ENCODE measurements at places on chromosomes 7 and 10.

DNA sequence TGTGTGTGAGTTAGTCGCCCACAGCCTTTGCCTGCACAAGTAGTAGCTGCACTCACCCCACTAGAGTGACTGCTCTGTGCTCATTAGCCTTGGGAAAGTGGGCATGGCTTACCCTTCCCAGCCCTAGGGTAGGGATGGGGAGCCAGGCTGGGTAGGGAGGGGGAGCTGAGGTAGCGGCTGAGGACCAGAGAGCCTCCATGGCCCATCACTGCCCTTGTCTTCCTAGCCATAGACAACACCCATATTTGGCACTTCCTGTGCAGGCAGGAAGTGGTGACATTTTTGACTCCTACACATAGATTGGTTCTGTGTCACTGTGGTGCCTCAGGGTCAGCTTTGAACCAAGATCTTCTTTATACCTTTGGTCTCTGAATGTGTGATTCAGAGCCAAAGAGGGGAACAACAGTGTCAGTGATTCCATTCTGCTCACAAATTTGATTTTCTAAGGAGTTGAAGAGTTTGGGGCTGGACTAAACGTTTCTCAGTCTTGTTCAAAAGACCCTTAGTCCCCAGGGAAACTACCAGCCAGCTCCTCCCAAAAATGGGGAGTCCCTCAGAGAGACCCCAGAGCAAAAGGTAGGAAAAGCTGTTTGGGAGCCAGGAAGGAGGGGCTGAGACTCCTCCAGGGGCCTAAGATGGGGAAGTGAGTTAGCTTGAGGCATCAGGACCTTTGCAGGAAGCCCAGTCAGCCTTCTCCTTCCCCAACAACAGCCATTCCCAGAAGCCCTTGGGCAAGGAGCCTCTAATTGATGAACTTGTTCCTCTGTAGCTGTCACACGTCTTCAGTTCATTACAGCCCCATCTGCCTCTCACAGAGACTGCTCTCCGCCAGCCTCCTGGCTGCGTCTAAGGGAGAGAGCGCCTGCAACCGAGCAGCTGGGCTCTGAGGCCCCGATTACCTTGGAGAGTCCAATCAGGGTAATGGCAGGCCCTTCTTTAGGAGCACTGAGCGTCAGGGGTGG, 135.0 kb downstream of the CDH23 start:
- DNase-seq, result no peak

- DNase-seq, result no peak
These were observed 61.1 kb downstream of the GRID1 start for GRCh38 chr10:86305521-86305920.

DNA sequence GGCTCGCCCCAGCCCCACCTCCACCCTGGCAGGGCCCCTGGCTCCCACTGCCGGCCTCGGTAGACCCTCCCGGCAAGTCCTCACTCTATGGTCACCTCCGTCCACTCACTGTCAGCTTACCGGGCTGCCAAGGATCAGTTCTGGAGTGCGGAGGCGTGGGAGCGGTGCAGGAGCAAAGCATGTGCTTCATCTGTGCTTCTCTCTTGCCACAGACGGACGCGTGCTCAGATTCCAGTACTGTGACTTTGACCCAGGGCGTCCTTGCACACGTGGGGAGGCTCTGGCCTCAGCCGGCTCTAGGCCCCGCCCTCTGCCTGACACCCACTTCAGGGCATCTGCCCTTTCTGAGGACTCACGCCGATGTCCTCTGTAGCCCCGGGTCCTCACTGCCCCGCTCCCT, 547.5 kb upstream of the FOXK1 start:
- DNase-seq, result no peak

GRCh38 chr10:95421782-95422181, 131.0 kb upstream of the PDLIM1 start:
- no peak for DNase-seq

DNA sequence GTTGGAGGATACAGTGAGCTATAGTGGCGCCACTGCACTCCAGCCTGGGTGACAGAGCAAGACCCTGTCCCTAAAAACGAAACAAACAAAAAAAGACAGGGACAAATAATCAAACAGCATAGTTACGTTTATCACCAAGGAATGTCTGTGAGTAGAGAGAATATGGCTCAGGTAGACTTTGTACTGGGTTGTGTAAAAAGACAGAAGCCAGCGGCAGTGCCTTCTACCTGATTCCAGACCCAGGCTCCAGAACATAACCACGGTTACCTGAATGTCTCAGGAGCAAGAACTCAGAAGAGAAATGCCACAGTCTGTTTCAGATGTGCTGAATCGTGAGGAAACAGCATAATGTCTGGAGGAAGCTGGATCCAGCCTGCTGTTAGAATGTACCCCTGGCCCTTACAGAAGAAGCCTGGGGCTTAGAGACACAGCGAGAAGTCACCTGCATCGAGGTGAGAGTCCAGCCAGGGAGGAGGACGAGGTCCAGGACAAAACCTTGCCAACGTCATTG, 60.9 kb upstream of the KAT6B start:
- DNase-seq, result no peak

Measured in coronary artery (tissue), 2 donors.